Activated T-helper 1 cell treated with anti-CD3 and anti-CD28 coated beads, Interleukin-12 subunit alpha, Interleukin-12 subunit beta, Interleukin-2, Interleukin-4 antibody, amounts not matched to agents 30 ng/mL and 10 ng/mL and 1 ng/mL, durations not matched to agents 14 hours and 24 hours and 36 hours (primary cell): ENCODE measurements at places on chromosomes 5 and 9. TPM values are rescaled to one million over a fixed set of nuclear protein-coding genes. Genes with fewer than 3 reads are reported as not detected.

DNA sequence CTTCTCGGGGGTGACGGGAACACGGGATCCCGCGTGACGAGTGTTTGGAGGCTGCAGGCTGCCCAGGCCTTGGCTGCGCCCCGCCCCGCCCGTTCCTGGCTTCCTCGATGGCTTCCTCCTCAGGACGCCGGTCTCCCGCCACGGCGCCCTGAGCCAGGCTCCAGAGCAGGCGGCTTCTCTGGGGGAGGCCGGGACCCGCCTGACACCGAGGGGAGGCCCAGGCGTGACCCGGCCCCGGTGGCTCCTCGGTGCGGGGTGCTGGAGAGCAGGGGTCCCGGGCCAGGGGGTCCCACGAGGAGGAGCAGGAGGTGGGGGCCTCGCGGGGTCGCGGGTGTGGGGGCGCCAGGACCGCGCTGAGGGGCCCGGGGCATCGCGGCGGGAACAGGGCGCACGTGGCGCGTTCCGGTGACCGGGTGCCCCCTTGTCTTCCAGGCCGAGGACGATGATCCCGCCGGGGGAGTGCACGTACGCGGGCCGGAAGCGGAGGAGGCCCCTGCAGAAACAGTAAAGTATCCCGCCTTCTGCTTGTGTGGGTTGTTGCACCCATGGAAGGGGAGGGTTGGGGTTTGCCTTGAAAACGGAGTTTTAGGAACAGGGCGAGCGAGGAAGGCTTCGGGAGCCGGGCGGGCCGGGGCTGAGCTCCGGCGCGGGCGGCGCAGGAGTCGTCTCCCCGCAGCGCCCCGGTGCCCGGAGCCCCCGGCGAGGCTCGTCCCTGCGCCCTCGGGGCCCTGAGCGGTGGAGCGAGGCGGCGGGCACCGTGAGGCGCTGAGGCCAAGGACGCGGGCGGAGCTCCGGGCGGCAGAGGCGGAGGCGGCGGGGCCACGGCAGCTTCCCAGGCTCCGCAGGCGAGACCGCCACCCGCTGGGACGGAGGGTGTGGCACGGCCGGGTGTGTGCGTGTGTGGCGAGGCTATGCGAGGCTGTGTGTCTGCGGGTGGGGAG lies 22.2 kb downstream of the AHRR start:
- peak overlapping the region; percentile 77 for H3K4me3 ChIP-seq
- peak; percentile 56 for DNase-seq
- H3K27ac ChIP-seq = peak overlapping the region; percentile 69
- H3K4me1 ChIP-seq = peaks cover 35% of the 10 kb centered on the region

GRCh38 chr5:23027331-23027730 lies 174.2 kb upstream of the CDH12 start:
- H3K4me3 ChIP-seq = no peak overlapping the region
- no peak overlapping the region for H3K27ac ChIP-seq
- no peak for DNase-seq
- no peaks in the 10 kb centered on the region for H3K36me3 ChIP-seq
- no peaks in the 10 kb centered on the region for H3K27me3 ChIP-seq

- H3K27me3 ChIP-seq = no peaks in the 10 kb centered on the region
- peak overlapping the region; percentile 53 for H3K4me3 ChIP-seq
- peaks cover 25% of the 10 kb centered on the region for H3K4me1 ChIP-seq
- H3K27ac ChIP-seq = peak overlapping the region; percentile 81
- peaks cover 43% of the 10 kb centered on the region for H3K36me3 ChIP-seq
Observed at GRCh38 chr5:141623186-141623585, 4.4 kb upstream of the DIAPH1 start.

- no peak overlapping the region for H3K4me3 ChIP-seq
- DNase-seq = no peak
- peaks cover 1% of the 10 kb centered on the region for H3K27me3 ChIP-seq
- no peaks in the 10 kb centered on the region for H3K36me3 ChIP-seq
- no peak overlapping the region for H3K27ac ChIP-seq
Observed at GRCh38 chr9:128219831-128220230, 16.7 kb downstream of the DNM1 start.

DNA sequence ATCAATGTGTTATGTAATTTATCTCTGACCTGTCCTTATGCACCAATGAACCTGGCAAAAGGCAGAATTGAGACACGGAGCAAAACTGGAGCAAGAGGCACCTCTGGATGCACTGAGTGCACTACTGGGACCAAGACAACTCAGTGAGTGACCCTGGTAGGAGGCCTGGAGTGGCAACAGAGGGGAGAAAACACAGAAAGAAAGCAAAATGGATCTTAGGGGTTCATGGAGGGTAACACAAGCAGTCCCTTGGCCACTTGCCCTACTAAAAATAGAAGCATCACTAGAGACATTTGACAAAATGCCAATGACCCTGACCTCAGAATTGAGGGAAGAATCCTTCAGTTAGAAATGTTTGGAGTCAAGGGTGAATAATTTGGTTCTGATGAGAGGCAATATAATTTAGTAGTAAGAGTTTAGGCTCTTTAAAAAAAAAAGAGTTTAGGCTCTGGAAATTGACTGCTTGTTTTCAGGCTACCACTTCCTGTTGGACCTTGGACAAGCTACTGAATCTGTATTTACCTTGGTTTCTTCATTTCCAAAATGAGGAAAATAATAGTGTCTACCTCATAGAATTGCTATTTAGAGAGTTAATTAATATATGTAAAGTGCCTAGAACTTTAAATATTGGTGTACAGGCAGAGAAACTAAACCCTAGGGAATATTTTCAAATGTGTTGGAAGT lies 234.9 kb upstream of the TARS1 start:
- no peaks in the 10 kb centered on the region for H3K27me3 ChIP-seq
- no peak for DNase-seq
- H3K4me3 ChIP-seq = no peak overlapping the region
- no peak overlapping the region for H3K27ac ChIP-seq

DNA sequence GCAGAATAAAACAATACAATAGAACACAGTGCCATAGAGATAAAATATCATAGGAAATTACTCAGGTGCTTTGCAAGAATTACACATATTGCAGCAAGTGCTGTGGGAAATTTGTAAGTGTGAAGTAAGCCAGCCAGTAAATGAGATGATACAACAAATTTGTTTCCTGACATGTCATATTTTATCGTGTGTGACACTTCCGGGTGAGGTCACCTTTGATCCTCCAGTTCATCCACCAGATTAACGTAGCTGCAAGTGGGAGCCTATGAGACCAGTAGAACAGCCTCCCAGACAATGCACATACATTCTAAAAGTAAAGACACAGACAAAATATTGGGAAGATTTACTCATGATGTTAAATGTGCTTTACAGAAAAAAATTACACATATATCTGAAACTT lies 72.2 kb downstream of the PRDM9 start:
- no peak for DNase-seq
- H3K4me3 ChIP-seq = no peak overlapping the region
- H3K27me3 ChIP-seq = no peaks in the 10 kb centered on the region
- no peak overlapping the region for H3K27ac ChIP-seq
- H3K4me1 ChIP-seq = no peaks in the 10 kb centered on the region
- H3K36me3 ChIP-seq = no peaks in the 10 kb centered on the region

- H3K27ac ChIP-seq = no peak overlapping the region
- H3K27me3 ChIP-seq = no peaks in the 10 kb centered on the region
- H3K4me1 ChIP-seq = peaks cover 37% of the 10 kb centered on the region
- H3K36me3 ChIP-seq = peaks cover 18% of the 10 kb centered on the region
- H3K4me3 ChIP-seq = no peak overlapping the region
Observed at GRCh38 chr9:128099932-128100491, 27.5 kb downstream of the PTGES2 start.

DNA sequence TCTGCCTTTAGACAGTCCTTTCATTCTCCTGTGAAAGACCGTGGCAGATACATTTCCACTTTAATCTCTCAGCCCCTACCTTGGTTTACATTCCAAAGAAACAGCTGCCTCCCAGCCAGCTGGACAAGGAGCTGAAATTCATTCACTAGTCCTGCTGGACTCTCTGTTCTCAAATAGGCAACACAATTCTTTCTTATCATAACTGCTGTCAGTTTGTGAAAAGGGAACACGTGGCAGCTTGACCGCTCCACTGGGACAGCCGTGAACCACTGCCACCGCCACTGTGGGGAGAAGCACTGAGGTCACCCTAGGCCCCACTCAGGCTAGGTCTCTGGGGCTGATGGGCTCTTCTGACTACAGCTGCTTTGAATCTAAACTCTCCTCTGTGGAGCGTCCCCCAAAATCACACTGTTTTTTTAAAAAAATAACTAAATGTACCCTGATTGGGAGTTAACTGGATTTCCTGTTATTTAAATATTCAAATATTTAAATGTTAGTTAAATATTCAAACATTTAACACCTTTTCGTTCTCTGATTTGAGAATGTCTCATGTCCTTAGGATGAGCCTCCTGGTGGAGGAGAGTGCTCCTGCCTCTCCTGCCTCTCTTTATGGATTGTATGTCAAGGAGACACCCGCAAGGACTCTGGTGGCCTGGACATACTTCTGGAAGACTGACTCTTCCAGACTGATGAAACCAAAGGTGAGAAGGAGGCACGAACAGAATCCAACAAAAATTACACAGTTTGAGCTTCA lies 120.1 kb downstream of the BOD1 start:
- H3K4me1 ChIP-seq = no peaks in the 10 kb centered on the region
- H3K27me3 ChIP-seq = peaks cover 2% of the 10 kb centered on the region
- no peak for DNase-seq
- no peaks in the 10 kb centered on the region for H3K36me3 ChIP-seq

GRCh38 chr9:138003485-138004190 lies 126.1 kb downstream of the CACNA1B start:
- no peaks in the 10 kb centered on the region for H3K36me3 ChIP-seq
- H3K4me3 ChIP-seq = no peak overlapping the region
- DNase-seq = no peak
- no peaks in the 10 kb centered on the region for H3K4me1 ChIP-seq

- H3K27me3 ChIP-seq = peaks cover 5% of the 10 kb centered on the region
- peak overlapping the region; percentile 94 for H3K4me3 ChIP-seq
- H3K27ac ChIP-seq = peak overlapping the region; percentile 98
- peaks cover 63% of the 10 kb centered on the region for H3K4me1 ChIP-seq
Observed at GRCh38 chr5:123512611-123513461, 859 bp downstream of the CSNK1G3 start.

DNA sequence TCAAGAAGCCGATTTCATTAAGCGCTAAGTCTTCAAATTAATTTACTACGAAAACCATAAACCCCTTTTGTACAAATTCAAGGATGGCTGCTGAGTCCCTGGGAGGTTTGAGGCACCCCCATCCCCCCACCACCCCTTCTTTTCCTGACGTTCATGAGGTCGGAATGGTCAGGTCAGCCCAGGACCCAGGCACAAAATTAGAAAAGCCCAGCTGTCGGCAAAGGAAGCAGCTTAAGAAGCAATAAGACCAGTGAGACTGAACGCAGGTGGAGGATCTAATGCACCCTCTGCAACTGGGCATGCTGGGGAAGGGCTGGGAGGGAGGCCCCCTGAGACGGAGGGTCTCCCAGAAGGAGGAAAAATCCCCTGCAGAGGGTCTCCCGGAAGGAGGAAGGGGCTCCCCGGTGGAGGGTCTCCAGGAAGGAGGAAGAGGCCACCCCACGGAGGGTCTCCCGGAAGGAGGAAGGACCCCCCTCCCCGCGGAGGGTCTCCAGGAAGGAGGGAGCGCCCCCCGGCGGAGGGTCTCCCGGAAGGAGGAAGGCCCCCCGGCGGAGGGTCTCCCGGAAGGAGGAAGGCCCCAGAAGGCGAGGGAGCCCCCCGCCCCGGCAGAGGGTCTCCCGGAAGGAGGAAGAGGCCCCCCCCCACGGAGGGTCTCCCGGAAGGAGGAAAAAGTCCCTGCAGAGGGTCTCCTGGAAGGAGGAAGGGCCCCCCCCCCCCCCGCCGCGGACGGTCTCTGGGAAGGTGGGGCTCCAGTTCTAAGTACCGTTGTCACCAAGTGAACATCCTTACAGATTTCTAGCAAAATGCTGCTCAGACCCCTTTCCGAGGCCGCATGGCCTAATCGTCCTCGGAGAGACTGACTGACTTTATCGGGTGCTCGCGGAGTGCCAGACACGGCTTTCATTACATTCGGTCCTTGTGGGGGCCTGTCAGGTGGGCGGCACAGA lies 74.4 kb upstream of the FCN1 start:
- H3K27me3 ChIP-seq = no peaks in the 10 kb centered on the region
- no peak for DNase-seq
- no peaks in the 10 kb centered on the region for H3K36me3 ChIP-seq
- no peaks in the 10 kb centered on the region for H3K4me1 ChIP-seq
- H3K27ac ChIP-seq = no peak overlapping the region

DNA sequence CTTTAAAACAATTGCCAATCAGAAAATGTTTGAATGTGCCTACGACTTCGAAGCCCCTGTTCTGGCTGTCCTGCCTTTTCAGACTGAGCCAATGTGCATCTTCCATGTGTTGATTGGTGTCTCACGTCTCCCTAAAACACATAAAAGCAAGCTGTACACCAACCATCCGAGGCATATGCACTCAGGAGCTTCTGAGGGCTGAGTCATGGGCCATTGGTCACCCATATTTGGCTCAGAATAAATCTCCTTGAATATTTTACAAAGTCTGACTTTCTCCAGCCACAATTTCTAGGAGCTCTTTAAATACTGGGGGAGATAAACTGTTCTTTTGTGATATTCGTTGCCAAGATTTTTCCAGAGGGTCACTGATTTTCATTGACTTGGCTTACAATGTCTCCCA lies 53.9 kb downstream of the C9orf57 start:
- no peak overlapping the region for H3K27ac ChIP-seq
- H3K4me3 ChIP-seq = no peak overlapping the region
- H3K4me1 ChIP-seq = no peaks in the 10 kb centered on the region

DNA sequence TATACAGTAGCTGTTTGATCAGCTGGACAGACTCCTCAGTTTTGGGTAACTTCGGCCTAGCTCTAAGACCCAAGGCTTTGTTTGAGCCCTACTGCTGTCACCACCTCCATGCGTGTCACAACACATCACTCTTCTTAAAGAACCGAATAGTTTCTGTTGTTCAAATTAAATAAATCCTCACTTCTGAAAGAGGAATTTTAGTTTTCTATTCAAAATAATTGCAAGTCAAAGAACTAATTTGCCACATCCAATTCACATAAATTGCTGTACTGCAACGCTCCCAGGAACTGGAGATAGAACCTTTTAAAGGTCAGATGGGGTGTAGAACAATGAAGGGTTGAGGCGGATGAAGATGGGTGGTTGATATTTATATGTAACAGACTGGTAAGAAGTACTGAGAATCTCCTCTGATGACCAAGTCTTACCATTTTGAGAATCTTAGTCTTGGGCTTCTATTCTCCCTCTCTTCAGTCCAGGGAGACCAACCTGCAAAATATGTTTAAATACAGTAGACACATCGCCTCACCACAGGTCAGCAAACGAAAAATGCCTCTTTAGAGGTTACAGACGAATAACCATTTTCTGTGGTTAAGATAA lies 1.6 kb downstream of the NREP start:
- no peaks in the 10 kb centered on the region for H3K27me3 ChIP-seq
- peak overlapping the region; percentile 87 for H3K4me3 ChIP-seq
- DNase-seq = no peak

DNA sequence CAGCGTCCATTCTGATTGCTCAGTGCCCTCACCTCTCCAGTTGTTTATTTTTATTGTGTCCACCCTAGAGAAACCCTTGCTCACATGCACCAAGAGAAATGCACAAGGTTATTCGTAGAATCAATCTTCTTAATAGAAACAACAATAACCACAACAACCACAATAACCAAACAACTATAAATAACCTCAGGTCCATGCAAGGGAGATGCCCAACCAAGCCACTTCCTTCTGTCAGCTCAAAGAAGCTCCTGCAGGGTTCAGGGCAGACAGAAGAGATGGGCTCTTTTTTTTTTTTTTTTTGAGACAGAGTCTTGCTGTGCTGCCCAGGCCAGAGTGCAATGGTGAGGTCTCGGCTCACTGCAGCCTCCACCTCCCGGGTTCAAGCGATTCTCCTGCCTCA lies 14.9 kb upstream of the TCOF1 start:
- no peak overlapping the region for H3K27ac ChIP-seq
- peaks cover 19% of the 10 kb centered on the region for H3K4me1 ChIP-seq
- peaks cover 8% of the 10 kb centered on the region for H3K27me3 ChIP-seq
- H3K4me3 ChIP-seq = no peak overlapping the region
- DNase-seq = no peak

NUTM2G gene
- total RNA-seq = not detected in 2 replicates

FOXD4L6 gene
- 0.16 TPM in 1 of 2 replicates, not detected in the other for total RNA-seq

PCDHA12 gene
- not detected in 2 replicates for total RNA-seq

WDR38 gene
- total RNA-seq = not detected in 2 replicates

PSIP1 gene
- 90.6 and 95.3 TPM in 2 replicates for total RNA-seq
